Daoy (cell line): ENCODE measurements at places on chromosomes 4 and X.

- peak; percentile 2 for DNase-seq
Observed at GRCh38 chrX:46251755-46252154, 293.5 kb downstream of the ZNF674 start.

- peak; percentile 13 for DNase-seq
Observed at GRCh38 chr4:80196922-80197573, at the start of gene PRDM8. Gene PRDM8, plus strand, starts transcription at chr4:80197503. Its CDS starts 2,578 bp downstream, at chr4:80200081.

DNA sequence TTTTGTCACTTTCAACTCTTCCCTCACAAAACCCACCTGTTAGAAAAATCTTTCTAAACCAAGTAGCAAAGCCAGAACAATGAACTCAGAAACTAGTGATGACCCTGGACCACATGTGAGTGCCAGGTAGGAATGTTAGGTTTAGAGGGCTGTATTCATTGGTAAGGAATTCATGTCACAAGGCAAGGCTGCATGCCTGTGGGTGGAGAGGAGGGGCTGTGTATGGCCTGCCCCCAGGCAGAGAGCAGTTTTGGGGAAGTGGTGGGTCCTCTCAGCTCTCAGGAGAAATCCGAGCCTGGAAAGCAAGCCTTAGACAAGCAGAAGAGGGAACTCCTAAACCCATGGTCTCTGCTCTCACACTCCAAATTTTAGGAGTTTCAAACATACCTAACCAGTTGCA lies 2.4 kb downstream of the RNF175 start:
- peak; percentile 13 for DNase-seq

GRCh38 chr4:145769450-145770037 lies 89.6 kb downstream of the C4orf51 start:
- DNase-seq, result no peak

DNA sequence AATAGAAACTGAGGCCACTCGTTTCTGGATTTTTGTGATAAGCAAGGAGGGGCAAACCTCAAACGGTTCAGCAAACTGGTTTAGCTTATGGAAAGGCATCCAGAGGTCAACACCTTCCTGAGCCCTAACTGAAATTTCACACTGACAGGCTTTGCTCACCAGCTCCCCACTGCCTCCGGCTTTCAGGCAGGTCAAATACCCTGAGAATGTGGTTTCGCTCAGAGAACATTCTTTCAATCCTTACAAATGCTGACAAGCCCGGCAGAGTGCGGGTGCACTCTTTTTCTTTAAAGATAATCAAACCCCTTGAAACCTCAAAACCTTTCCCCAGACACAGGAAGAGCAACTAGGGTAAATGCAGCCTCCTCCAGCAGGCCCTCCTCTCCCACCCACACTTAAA lies 41.5 kb downstream of the CD40LG start:
- no peak for DNase-seq

DNA sequence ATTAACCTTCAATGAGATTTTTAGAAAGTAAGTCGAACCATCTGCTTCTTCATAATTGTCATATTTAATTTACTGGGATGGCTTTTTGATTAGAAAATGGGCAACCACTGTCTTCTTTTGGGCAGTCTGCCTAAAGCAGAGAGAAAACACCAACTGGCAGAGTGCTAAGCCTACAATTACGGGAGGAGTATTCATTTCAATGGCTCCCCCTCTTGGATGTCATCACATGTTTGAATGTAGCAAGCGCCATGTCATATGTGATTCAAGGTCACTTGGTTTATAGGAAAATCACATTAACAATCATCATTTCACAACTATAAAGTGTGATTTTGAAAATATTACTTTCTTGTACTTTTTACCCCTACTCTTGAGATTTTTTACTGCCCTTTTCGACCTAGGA lies 261.9 kb downstream of the FRMPD4 start:
- DNase-seq, result no peak

- no peak for DNase-seq
Observed at GRCh38 chr4:146096371-146096770, 79.1 kb upstream of the LSM6 start.

- no peak for DNase-seq
Observed at GRCh38 chr4:92988301-92988700, 684.5 kb downstream of the GRID2 start.

DNA sequence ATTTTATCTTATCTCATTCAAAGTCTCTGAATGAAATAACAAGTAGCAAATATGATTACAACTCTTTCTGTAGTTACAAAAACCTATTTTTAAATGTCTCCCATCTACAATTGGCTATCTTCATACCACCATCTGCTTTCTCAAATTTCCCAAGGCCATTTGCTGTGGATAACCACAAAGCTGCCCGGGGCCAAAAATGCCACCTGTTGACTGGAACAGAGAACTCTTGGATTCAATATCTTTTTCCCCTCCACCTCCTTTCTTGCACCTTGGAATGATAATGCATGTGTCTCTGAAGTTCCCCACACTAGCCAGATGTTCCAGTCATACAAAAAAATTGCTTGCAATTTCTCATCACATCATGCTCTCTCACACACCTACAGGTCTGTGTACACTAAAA lies 93.3 kb upstream of the SCML1 start:
- DNase-seq, result no peak

DNA sequence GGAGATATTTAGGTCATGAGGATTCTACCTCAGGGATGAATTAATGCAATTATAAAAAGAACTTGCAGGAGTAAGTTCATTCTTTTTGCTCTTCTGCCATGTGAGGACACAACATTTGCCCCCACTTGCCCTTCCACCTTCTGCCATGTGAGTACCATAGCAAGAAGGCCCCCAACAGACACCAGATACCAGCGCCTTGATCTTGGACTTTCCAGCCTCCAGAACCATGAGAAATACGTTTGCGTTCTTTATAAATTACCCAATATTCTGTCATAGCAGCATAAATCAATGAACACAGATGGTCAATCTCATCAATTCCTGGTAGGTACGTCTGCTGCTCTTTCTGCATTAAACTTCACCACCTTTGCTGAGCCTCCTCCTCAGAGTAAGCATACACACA lies 5.7 kb upstream of the SEPSECS start:
- no peak for DNase-seq

- no peak for DNase-seq
Observed at GRCh38 chrX:115040417-115040816, 23.0 kb upstream of the IL13RA2 start.

GRCh38 chr4:20378181-20378580 lies 126.5 kb downstream of the SLIT2 start:
- no peak for DNase-seq

DNA sequence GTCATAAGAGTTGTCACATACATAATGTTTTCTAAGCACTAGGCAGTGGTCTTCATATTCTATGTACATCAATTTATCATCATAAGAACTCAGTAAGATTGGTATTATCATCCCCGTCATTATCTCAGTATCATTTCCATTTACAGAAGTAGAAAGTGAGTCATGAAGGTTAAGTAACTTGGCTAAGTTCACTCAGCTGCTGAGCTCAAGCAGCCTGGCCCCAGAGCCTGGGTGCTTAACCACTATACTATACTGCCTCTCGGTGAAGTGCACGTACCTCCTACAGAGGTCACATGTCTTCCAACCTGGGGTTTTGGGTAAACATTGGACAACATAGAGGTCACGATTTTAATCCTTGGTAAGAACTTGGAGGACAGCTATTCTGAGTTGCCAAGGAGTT lies 161.5 kb upstream of the GATB start:
- no peak for DNase-seq

- peak; percentile 41 for DNase-seq
Observed at GRCh38 chr4:48047421-48047844, 30.9 kb downstream of the NIPAL1 start.
